ENCODE measurements at places on chromosomes 1 and 21. TPM values are rescaled to one million over a fixed set of nuclear protein-coding genes. Genes with fewer than 3 reads are reported as not detected.
A peak's percentile ranks its signal among the peaks of the same experiment; 100 is the strongest.

Gene VANGL2
- 11.1 TPM for total RNA-seq

Gene GIPC2
- total RNA-seq, result not detected

GRCh38 chr1:153623101-153623500 is 4.2 kb downstream of the S100A13 start:
- no peak overlapping the region for H3K27ac ChIP-seq
- H3K27me3 ChIP-seq, result no peaks in the 10 kb centered on the region
- no peak for DNase-seq
- peaks cover 28% of the 10 kb centered on the region for H3K36me3 ChIP-seq
- no peak overlapping the region for H3K4me3 ChIP-seq

DNA sequence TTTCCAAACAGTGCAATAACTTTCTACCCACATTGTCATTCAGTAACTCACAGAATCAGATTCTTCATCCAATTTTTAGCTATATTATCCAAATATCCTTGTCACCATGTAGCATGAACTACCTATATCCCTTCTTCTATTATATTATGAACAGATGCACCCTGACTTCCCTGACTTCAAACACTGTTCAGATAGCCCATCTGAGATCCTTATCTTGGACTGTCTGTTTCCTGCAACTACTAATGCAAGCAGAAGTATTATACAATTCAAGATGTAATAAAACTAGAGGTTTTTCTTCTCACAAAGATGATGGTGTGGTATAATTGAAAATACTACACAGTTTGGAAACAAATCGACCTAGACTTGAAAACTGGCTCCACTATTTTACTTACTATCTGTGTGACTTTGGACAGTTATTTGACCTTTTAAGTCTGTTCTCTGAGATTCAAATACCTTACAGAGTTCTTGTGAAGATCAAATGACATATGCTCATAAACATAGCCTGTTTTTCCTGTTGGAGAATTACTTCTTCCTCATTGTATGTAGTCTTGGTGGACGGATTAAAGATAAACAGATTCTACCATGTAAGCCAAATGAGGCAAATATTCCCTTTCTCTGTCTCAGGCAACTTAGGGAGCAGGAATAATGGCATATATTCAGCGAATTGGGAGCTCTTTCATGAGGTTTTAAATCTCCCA is 407.9 kb upstream of the ZRANB2 start:
- no peak overlapping the region for H3K27ac ChIP-seq
- H3K36me3 ChIP-seq, result no peaks in the 10 kb centered on the region
- DNase-seq, result no peak
- H3K4me3 ChIP-seq, result no peak overlapping the region

- H3K27me3 ChIP-seq, result no peaks in the 10 kb centered on the region
- peak within 1 kb of the TSS; percentile 81 for H3K27ac ChIP-seq
- H3K4me1 ChIP-seq, result peaks cover 20% of the 10 kb centered on the region
- H3K4me3 ChIP-seq, result peak within 1 kb of the TSS; percentile 90
- peak; percentile 99 for DNase-seq
- peaks cover 31% of the 10 kb centered on the region for H3K36me3 ChIP-seq
Observed at GRCh38 chr1:10398734-10399443, at the start of gene PGD. TSS of gene PGD (plus strand) at chr1:10399064. CDS start at chr1:10399118, 54 bp downstream.

GRCh38 chr1:220511179-220511578 is 16.8 kb upstream of the MARK1 start:
- H3K4me1 ChIP-seq, result no peaks in the 10 kb centered on the region
- no peaks in the 10 kb centered on the region for H3K27me3 ChIP-seq
- no peaks in the 10 kb centered on the region for H3K36me3 ChIP-seq
- no peak for DNase-seq
- no peak overlapping the region for H3K27ac ChIP-seq
- H3K4me3 ChIP-seq, result no peak overlapping the region
